Frontal cortex (tissue), 4 donors: ENCODE measurements at places on chromosomes 11 and 22.

DNA sequence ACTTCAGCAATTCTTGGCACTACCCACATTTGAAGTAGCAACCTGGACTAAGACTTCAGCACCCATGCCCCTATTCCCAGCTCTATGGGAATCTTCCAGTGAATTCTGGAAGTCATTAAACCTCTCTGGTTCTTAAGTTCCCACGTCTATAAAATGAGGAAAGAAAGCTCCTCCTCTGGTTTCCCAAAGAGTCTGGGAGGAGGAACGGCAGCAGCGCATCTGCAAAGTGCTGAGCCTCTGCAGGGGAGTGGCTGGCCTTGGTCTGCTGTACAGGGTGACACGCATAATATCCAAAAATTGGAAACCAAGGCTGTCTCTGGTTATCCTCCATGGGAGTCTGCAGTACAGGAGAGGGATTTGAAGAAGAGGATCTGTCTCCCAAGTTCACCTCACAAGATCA lies 73.6 kb upstream of the TP53I11 start:
- no peak for DNase-seq

GRCh38 chr22:40077646-40078016 lies 82.9 kb downstream of the FAM83F start:
- no peak for DNase-seq

DNA sequence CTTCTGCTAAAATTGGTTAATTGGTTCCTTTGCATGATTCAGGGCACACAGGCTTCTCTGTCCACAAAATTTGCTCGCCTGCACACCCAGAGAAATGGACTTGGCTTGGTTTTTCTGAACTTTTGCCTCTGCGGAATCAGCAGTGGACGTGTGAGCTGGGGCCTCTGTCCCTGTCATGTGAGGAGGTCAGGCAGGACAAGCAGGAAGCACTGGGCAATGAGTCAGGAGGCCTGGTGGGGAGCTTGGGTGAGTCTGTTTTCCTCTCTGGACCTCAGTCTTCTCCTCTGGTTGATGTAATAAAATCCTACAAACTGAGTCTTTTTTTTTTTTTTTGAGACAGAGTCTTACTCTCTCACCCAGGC lies 10.4 kb upstream of the CELSR1 start:
- DNase-seq, result no peak

- no peak for DNase-seq
Measured at GRCh38 chr11:111635706-111636045, 33.4 kb downstream of the SIK2 start.

DNA sequence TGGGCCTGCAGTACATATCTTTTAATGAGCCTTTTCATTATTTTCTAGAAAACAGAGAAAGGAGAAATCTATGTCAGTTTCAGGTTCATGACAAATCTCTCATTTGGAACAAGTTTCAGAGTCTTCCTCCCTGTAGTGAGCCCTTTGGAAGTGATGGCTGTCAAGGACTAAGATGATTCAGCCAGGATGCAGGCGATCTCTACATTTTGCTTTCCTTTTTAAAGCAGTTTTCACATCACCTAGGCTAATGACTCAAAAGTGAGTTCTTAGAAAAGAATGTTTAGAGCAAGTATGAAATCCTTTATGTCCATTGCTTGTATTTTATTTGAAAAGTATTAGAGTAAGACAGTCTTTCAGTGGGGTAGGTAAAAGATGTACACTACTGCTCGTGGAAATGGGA lies 130.1 kb downstream of the TRPC6 start:
- DNase-seq, result no peak

- DNase-seq, result no peak
Measured at GRCh38 chr22:30365891-30366290, 9.1 kb downstream of the CCDC157 start.
